Endothelial cell (in vitro differentiated cells): ENCODE measurements at places on chromosomes 12 and 14.
A peak's percentile ranks its signal among the peaks of the same experiment; 100 is the strongest.

DNA sequence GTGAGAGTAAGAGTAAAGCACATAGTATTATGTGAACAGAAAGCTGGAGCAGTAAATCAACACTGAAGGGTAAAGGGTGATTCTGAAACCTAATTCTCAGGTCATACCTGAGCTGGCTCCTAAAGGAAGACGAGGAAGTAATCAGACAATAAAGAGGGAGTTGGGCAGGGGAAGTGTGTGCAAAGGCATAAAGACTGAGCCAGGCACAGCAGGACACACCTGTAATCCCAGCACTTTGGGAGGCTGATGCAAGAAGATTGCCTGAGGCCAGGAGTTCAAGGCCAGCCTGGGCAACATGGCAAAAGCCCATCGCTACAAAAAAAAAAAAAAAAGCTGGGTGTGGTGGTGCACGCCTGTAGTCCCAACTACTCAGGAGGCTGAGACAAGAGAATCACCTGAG is 9.6 kb downstream of the ARF3 start:
- no peak for DNase-seq

DNA sequence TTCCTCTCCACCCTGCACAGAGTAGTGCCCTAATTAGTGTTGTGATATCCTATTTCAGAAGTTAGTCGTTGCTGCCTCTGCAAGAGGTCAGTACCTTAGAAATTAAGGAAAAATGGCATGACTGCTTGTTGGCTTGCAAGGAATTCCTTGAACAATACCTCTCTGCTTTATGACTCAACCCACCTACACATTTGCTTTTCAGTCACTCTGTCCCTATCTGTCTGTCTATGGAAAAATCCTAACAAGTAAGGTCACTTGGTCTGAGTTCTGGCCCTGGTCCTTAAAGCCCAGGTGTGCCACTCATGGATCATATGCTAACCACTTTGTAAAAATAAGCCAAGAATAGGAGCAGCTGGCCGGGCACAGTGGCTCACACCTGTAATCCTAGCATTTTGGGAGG is 116.4 kb upstream of the ATF1 start:
- no peak for DNase-seq

- no peak for DNase-seq
These were observed 425.4 kb downstream of the NOVA1 start for GRCh38 chr14:26172396-26172795.

GRCh38 chr12:95205016-95205624 is 12.1 kb downstream of the FGD6 start:
- DNase-seq: no peak

GRCh38 chr12:54221402-54221984 is 32.7 kb upstream of the SMUG1 start:
- no peak for DNase-seq

DNA sequence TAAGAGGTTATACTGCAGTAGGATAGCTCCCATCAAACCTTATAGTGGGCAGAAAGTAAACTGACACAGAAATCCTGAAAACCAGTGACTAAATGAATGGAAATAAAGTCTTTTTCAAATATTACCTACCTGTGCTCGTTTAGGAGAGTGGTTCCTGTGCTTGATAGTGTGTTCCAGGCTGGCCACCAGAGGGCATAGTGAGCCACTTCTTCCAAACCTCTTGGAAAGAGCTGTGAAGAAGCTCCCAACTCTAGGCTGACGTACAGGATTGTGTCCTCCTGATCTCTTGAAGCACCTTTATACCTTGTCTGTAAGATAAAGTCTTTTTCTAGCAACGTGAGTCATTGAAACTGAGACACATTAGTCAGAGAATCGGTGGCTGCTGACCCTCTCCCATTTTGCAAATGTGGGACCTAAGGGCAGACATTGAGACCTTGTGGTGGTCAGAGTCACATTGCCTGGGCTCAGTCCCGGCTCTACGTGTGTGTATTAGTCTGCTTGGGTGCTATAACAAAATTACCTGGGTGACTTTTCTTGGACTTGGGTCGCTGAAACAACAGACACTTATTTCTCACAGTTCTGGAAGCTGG is 17.6 kb downstream of the TDP1 start:
- peak; percentile 74 for DNase-seq
